ENCODE measurements at places on chromosomes 6 and 20.
A peak's percentile ranks its signal among the peaks of the same experiment; 100 is the strongest.

DNA sequence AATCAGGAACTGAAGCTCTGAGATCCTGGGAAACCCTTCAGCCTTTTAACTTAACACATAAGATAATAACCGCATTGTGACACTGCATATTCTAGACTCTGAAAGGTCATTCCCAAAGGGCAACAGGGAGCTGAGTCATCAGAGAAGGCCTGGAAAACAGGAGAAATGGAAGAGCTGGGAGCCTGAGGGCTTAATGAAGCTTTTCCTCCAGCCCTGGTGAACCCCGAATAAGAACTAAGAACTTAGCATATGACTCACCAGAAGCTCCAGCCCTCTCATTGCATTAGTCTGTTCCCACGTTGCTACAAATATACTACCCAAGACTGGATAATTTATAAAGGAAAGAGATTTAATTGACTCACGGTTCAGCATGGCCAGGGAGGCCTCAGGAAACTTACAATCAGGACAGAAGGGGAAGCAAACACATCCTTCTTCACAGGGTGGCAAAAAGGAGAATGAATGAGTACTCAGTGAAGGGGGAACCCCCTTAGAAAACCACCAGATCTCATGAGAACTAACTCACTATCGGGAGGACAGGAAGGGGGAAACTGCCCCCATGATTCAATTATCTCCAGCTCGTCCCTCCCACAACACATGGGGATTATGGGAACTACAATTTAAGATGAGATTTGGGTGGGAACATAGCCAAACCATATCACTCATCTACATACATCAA is 648.5 kb downstream of the TFAP2A start:
- DNase-seq: no peak

DNA sequence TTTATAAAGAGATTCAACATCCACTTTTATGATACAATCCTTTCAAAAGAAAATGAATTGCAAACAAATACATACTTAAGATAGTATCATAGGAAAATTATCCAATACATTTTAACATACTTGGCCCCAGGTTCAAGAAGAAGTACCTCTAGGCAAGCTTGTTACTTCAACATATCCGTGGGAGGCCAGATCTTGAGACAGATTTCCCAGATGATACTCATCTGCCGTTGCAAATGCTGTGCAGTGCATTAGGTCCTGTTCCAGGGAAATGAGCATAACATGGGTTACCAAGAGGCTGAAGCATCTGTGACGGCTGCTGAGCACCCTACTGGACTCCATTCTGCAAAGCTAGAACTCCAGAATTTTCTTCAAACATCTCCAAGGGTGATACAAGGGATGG is 15.6 kb downstream of the RMND1 start:
- no peak for DNase-seq

GRCh38 chr6:137589067-137589848 is 95.1 kb upstream of the OLIG3 start:
- no peak for DNase-seq

DNA sequence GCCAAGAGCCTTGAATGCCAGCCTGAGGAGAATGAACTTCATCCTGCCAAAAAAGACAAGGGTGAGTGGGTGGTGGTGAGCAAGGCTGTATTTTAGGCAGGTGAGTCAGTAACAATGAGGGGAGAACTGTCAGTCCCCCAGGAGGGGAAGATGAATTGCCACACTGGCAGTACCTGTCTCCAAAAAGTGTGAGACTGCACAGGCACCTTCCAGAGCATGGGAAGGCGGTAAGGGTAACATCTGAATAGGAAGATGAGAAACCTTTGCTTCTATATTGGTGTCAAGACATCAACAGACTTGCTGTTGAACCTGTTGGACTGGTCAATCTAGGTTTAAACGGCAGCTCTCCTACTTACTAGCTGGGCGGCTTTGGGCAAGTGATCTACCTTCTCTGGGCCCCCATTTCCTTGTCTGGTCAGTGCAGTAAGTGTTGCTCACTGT is 30.9 kb downstream of the STK35 start:
- DNase-seq: no peak

GRCh38 chr20:1879369-1879768 is 15.8 kb upstream of the SIRPA start:
- no peak for DNase-seq

DNA sequence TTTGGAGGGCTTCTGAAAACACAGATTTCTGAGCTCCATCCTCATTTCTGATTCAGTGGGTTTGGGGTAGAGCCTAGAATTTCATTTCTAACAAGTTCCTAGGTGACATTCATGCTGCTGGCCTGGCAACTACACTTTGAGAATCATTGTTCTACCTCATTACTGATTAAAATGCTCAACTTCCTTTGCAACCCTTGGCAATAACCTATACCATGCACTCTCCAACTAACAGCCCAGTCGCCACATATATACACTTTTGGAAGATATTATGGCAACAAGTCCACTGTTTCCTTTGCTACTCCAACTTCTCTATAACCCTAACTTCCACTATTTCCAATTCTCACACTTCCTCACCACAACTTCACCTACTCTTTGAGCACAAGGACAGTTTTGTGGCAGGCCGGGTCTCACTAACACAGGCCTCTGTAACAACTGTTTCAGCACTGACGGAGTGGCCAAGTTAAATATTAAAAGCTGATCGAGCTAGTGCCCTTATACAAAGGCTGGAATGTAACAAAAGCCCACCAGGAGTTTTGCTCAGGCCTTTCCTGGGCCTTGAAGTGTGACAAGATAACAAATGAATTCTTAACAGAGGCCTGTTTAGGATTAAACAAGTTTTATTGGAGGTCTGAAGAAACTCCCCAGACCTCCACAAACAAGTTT is 32.1 kb upstream of the RAB23 start:
- DNase-seq: no peak

DNA sequence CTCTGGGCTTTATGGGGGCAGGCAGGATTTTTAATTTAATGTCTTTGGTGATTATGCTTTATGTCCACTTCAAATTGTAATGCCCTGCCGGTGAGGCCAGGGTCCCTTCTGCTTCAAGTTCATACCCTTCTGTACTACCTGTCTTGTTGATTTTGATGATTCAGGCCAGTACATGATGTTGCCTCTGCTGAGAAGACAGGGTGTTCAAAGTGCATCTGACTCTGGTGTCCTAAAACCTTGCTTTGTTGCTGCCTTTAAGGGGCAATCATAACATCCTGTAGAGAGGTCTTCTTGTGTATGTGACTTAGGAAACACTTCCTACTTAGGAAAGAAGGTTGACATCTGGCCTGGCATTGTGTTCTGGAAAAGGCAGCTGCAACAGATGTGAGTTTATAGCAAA is 113.2 kb downstream of the TMEM170B start:
- no peak for DNase-seq

GRCh38 chr6:91708534-91708933 is 1121.7 kb upstream of the MAP3K7 start:
- no peak for DNase-seq

DNA sequence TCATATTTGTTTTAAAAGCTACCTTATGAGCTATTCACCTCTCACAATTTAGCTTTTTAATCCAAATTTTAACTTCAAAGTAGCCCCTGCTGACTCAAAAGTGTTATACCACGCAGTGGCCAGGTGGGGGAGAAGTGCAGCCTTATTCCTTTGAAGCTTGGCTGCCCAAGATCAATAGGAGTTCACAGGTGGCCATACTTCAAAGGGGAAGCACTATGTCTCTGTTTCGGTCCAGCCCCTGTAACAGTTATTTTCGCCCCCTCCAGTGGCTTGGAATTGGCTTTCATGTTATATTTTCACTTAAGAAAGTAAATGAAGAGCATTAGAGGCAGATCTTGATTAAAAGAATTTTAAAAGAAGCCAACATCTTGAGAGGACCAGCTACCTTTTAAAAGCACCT is 608.4 kb downstream of the EPHA7 start:
- DNase-seq: no peak

GRCh38 chr6:108562503-108562993 is 1.8 kb downstream of the FOXO3 start:
- peak; percentile 82 for DNase-seq

DNA sequence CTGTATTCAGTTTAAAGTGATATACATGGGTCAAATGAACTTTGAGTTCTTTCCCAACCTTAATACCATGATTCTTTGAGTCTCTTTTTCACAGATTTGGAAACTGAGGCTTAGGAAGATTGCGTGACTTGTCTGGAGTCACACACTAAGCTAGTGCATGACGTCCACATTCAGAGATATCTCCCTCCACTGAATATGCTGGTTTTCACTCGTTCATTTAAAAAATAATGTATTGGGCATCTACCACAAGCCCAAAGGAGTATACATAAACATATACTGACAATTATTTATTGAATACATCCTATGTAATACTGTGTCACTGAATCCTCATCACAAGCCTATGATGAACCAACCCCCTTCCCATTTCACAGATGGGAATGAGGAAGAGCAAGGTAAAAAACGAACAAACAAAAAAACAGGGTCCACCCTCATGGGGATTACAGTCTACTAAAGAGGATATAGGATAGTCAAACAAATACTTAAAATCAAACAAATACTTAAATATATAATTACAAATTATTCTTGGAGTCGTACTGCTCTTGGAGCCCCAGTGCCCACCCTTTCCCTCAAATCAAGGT is 611 bp upstream of the TM9SF4 start:
- DNase-seq: no peak

DNA sequence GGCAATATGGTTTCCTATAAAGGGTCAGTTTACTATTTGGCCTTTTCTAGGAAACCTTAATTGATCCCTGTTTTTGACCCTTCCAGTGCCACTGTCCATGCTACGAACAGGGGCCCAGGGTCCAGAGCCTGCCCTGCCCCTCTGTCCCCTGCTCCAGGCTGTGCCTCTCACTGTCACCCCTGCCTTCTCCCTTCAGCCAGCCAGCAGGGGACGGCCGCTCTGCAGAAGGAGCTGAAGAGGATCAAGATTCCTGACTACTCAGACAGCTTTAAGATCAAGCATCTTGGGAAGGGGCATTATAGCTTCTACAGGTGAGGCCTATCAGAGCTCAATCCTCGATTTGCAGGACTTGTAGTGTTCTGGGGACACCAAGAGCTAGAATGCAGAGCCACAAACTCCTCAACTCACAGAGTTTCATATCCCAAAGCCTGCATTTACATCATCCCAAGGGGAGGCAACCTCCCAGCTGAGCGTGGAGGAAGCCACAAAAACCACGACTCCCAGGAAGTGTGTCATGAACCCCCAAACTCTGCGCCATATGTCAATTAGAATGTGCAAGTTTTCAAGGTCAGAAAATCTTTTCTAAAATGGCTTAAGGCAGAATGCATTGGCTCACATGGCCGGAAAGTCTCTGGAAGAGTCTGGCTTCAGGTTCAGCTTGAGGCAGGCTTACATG is 3.6 kb downstream of the BPI start:
- no peak for DNase-seq

DNA sequence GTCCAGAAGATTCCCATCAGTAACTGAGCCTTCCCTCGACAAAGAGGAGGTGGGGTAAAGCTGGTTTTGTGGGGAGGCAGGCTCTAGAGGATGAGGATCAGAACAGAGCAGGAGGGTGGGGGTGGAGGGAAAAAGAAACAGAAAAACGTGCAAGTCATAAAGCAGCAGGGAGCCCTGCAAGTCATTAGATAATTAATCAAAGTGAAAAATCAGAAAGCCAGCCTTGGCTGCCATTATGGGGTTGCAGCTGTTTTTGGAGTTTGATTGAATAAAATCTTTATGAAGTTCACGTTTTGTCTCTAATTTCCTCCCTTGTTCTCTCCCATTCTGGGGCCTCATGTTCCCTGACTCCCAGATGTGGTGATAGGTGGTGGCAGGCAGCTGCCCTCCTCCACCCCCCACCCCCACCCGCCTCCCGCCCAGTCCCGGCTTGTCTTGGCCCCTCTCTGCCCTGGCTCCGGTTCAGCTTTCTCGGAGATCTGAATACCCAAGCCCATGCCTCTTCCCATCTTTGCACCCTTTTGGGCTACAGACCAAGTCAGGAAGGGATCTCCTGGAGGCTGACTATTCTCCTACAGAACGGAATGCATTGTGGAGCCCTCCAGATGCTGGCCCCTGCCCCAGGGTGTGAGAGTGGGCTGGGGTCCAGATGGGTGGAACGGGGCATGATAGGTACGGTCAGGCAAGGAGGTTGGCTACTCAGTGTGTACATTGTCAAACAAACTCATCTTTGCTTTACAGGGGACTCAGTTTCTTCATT is 141.8 kb downstream of the CDC5L start:
- DNase-seq: no peak

- no peak for DNase-seq
Measured at GRCh38 chr20:14470977-14471661, 133.7 kb upstream of the FLRT3 start.

GRCh38 chr6:110211753-110212152 is 31.5 kb downstream of the CDC40 start:
- DNase-seq: no peak

- no peak for DNase-seq
Measured at GRCh38 chr6:40287296-40287850, 299.8 kb downstream of the LRFN2 start.

- DNase-seq: peak; percentile 62
Measured at GRCh38 chr6:41647061-41647511, 8.8 kb downstream of the MDFI start.

DNA sequence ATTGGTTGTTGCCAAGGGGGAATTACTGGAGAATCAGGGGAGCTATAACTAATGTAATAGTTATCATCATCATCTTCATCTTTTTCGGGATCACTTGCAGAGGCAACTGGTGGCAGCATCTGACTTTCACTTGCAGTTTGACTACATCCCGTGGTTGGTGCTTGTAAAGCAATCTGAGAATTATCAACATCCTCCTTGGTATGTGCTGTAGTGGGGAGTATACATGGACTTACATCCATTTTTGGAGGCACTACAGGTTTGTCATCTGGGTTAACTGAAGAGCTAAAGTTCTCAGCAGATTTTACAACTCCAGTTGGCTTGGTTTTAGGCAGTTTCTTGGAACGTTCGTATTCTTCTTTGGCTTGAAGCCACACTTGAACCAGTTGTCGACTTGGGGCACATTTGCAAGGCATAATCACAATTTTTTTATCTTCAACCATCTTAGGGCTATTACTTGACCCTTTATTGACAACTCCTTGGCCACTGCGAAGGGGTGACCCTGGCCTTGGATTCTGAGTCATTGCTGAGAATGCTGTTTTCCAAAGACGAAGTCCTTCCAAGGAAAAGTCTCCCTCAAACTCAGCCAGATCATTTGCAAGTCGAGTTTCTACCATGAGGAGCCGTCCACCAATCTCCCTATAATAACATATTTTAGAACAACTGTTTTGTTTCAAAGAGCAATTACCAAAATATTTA is 115.5 kb downstream of the REV3L start:
- DNase-seq: no peak

DNA sequence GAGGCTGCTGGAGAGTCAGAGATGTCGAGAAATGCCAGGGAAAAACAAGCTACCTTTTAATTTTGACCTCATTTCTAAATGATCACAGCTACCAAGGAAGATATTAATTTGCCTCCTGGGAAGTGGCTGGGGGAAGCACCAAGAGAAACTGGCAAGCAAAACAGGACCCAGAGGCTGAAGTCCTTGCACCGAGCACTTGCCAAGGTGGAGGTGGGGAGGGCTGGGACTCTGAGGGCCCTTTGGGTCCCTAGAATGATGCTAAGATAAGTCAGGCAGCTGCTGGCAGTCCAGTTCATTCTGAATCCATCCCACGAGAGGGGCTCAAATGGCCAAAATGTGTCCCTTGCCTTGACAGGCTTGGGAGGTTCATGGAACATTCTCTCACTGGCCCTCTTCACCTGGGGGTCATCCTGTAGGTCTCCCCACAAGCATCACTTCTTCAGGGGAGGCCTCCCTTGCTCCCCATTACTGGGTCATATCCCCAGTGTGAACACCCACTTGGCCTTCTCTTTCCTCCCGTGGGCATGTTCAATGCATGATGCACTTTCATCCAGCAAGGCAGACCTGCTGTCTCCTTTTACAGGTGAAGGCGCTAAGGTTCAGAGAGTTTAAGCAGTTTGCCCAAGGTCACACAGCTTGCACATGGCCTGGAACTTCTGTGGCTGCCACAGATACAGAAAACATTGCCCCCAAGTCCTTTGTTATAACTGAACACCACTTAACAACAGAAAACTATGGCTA is 39.1 kb upstream of the BLCAP start:
- DNase-seq: no peak
